ENCODE measurements at places on chromosomes 11 and 22.

- DNase-seq: no peak
These were observed 8.2 kb upstream of the SLC37A4 start for GRCh38 chr11:119038884-119039283.

GRCh38 chr11:2668876-2669275 lies 30.9 kb downstream of the KCNQ1OT1 start:
- no peak for DNase-seq

DNA sequence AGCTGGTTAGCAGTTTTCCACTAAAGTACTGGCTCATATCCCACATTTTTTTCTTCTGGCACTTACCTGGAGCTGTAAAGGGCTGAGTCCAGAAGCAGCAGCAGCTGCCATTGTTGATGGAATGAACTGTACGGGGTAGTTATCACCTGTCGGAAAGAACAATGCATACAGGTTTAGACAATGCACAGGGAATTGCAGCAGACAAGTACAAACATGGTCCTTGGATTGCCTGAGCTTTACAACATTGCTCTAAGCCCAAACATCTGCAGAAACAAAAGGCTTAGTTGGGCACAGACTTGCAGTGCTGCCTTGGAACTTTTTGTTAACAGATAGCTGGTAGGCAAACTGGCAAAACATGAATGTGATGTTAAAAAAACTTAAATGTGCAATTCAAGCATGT lies 258.8 kb downstream of the SOX6 start:
- no peak for DNase-seq

DNA sequence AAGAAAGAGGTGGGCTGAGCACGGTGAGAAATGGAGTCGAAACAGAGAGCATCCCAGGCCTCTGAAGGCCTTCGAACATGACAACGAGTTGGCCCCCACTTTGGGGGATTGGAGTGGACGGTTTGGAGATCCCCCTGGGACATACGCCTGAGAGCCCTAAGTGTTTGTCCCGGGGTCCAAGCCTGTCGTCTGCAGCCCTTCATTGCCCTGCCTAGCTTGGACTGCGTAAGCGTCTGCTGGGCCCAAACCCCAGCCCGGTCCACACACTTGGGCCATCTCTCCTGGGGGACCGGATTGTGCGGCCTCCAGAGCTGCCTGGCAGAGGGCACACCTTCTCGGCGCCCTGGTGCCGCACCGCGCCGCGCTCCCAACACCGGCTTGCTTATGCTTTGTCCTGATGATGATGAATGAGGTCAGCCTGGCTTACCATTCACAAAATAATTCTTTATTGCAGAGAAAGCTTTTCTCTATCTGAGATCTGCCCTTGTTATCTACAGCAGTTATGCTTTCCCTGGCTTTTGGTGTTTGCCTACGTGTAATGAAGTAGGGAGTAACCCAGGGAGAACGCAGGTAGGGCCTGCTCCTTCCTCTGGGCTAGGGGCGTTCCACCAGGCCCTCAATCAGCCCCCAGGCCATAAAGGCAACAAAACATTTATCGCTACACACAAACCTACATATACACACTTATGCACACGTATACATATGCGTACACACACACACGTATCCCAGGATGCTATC lies 85.9 kb upstream of the PPARA start:
- DNase-seq: no peak

DNA sequence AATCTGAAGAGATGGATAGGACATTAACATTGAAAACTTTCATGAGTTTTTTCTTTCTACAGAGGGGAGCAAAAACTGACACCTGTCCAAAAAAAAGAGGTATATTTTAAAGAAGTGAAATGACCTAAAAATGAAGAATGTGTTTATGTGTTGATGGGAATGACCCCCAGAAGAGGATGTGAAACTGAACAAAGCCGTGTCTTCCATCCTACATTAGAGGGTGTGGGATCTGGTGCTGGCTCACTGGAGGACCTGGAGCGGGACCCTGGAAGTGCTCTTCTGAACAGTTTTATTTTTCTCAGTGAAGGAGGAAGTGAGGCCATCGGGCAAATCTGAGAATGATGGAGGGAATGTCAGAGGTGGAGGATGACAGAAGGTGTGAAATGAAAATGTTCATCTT lies 470.1 kb downstream of the NTM start:
- no peak for DNase-seq

DNA sequence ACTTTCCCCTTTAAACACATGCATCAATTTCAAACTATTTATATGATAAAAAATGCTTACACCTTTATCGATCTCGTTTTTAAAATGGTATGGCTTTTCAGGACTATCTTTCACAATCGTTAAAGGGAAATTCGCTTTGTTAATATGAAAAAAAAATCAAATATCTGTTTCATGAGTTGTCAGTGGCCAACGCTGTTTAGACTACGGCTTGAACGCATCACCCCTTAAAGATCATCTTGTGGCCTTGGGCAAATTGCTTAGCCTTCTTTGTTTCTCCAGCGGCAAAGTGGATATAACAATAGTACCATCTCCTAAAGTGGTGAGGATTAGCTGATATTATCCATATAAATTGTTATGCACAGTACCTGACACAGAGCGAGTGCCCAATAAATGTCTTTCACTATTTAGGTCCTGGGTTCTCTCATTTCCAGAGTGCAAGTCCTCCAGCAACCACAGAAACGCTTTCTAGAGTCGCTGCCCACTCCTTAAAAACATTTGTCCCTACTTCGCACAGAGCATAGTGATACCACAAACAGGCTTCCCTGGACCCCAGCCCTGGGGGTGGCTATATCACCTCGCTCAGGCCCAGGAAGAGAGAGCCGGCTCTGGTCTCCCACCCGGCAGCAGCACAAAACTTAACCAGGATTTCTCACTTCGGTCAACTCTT lies 904 bp downstream of the SLC35F2 start:
- DNase-seq: no peak

- no peak for DNase-seq
These were observed 12.9 kb upstream of the SH3BP1 start for GRCh38 chr22:37626556-37627075.

GRCh38 chr11:92272651-92273050 lies 48.0 kb downstream of the FAT3 start:
- no peak for DNase-seq

GRCh38 chr22:31584804-31585160 lies 77.2 kb downstream of the PISD start:
- DNase-seq: no peak

- DNase-seq: no peak
These were observed 583.2 kb downstream of the BUD13 start for GRCh38 chr11:116189408-116190170.

DNA sequence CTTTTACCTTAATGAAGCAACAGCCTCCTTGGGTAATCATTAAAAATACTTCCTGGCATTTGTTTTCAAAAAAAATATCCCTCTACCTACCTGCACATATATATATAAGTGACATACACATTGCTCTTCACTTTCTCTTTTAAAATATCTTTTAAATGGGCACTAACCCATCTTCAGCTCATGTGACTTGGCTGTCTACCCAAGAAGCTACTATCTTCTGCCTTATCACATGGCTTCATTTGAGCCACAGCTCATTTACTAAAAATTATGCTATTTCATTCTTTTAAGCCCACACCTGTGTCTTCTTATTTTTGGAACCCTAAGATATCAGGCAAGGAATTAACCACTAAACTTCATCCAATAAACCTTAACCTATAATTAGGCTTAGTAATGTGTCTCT lies 37.0 kb upstream of the SOX6 start:
- DNase-seq: no peak

- DNase-seq: no peak
These were observed 40.2 kb downstream of the PDE2A start for GRCh38 chr11:72634016-72634415.
